Adipocyte (in vitro differentiated cells): ENCODE measurements at places on chromosomes 12 and 14.

DNA sequence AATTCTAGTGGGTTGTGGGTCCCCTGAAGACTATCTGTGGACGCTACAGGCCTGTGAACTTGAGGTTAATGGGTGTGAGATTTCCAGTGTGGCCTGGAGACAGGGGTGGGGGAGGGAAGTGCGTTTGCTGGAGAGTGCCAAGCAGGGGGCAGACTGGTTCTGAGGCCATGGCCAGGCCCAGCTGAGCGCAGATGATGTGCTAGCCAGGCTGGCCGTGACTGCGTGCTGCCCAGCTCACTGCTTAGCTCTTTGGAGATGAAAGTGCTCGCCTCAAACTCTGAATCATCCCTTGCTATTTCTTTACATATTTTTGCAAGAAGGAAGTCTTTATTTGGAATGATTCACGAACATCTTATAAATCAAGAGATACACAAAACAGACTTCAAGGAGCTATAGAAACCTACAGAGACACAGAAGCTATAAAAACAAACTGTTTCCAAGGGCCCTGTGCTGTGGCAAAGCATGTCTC, 75.2 kb upstream of the PLEKHG3 start:
- DNase-seq, result peak; percentile 79

GRCh38 chr12:127621366-127621765, 645.6 kb upstream of the TMEM132C start:
- no peak for DNase-seq

- DNase-seq, result peak; percentile 82
Measured at GRCh38 chr14:96852823-96853422, 55.7 kb downstream of the VRK1 start.

DNA sequence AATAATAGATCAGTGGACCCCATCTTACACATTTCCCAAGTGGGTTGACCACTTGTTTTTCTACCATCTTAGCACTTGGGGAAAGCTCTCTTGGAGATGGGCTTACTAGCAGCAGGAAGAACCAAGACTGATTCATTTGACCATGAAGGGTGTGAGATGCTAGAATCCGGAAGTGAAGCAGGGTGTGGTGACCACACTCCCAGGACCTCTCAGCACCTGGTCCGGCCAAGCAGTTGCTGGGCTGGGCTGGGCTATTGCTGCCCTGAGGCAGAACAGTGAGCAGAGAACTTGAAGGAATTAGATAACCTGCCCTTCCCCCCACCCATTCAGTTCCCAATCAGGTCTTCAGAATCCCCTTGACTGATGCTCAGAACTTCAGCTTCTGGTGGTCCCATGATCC, 24.4 kb downstream of the ADCY6 start:
- DNase-seq, result no peak

GRCh38 chr14:54709444-54709843, 142.5 kb downstream of the SAMD4A start:
- no peak for DNase-seq

GRCh38 chr12:102765736-102766135, 151.3 kb downstream of the PAH start:
- DNase-seq, result no peak

GRCh38 chr14:77647853-77648252, 31.4 kb upstream of the SPTLC2 start:
- no peak for DNase-seq

- no peak for DNase-seq
Measured at GRCh38 chr12:44021471-44021971, 185.6 kb downstream of the TMEM117 start.

DNA sequence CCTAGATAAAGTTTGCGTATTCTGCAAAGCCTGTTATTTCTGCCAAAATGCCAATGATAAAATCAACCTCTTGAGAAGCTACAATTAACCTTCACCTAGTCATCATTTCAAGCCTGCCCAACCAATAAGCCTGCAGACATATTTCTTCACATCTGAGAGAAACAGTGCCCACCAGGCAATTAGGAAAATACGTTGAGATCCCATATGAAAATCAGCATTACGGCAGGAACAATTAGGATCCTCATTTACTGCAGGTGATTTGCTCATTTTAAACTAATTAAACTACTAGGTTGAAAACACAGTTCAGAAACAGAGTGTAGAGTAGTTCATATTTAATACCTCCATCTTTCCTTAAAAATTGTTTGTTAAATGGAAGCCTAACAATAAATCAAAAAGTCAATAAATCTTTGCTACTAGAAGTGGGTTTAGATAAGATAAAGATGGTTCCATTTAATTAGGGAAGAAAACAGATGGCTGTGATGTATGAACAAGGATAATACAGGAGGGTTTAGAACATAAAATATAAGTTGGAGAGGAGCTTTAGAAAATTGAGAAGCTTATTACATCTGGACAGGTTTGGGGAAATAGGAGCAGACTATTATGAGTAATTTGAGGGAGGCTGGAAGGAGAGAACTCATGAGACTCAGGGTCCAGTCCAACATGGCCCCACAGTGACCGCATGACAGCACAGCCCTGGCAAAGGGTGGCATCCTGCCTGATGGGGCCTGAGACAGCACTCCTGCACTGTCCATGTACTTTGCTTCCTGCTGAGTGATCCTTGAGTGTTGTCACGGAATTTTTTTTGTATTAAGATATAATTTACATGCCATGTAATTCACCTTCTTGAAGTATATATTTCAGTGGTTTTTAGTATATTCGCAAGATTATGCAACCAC, 26.9 kb upstream of the PYGL start:
- no peak for DNase-seq

DNA sequence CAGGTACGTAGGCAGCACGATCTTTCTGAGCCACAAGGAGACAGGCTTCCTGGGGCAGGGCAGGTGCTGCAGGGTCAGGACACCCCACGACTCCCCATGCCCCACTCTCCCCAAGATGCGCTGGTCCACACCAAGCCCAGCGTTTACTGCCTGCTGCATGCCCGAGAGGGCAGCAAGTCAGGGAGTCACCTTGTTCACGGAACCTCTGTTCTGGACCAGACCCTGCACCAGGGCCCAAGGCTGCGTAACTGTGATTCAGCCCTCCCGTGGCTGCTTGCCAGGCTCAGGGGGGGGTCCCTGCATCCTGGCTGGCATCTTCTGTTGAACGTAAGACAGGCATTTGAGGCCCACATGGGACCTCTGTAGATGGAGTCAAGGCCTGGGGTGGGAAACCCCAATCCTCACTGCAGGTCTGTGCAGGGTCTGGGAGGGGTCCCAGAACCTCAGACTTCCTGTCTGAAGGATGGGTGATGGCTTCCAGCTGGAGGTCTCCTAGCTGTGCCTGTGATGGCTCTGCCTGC, 228.6 kb upstream of the RTL1 start:
- no peak for DNase-seq

- no peak for DNase-seq
Measured at GRCh38 chr14:72737560-72737943, 156.3 kb downstream of the DPF3 start.

- no peak for DNase-seq
Measured at GRCh38 chr14:44309331-44309730, 197.8 kb downstream of the FSCB start.

GRCh38 chr14:24806061-24806678, 172.2 kb upstream of the GZMB start:
- peak; percentile 77 for DNase-seq

DNA sequence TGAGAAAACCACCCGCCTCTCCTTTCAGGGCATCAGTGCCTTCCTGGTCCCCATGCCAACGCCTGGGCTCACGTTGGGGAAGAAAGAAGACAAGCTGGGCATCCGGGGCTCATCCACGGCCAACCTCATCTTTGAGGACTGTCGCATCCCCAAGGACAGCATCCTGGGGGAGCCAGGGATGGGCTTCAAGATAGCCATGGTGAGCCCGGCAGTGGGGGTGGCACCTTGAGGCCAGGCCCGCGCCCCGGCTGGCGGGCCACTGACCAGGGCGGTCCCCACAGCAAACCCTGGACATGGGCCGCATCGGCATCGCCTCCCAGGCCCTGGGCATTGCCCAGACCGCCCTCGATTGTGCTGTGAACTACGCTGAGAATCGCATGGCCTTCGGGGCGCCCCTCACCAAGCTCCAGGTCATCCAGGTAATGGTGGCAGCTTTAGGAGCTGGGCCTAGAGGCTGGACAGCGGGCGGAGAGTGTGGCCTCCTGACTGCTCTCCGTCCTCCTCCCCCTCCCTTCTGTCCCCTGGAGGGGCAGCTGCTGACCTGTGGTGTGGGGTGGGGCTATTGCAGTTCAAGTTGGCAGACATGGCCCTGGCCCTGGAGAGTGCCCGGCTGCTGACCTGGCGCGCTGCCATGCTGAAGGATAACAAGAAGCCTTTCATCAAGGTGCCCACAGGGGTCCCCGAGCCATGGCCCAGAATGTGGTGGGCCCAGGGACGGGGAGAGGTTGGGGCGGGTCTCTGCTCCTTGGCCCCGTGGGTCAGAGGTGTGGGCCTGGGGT, 12.8 kb downstream of the ACADS start:
- DNase-seq, result no peak
